ENCODE measurements at places on chromosomes 6 and 20. TPM values are rescaled to one million over a fixed set of nuclear protein-coding genes. Genes with fewer than 3 reads are reported as not detected.

The ENPP1 gene
- 3.6 TPM for total RNA-seq

The TOX2 gene
- total RNA-seq = not detected

The RREB1 gene
- 40.0 TPM for total RNA-seq

The FRK gene
- total RNA-seq = 1.7 TPM

The PRICKLE4 gene
- total RNA-seq = 2.1 TPM

The CCN6 gene
- not detected for total RNA-seq

The TPX2 gene
- 0.80 TPM for total RNA-seq

The KIAA0408 gene
- total RNA-seq = 57.4 TPM

The DDX43 gene
- total RNA-seq = not detected

The OR12D3 gene
- total RNA-seq = not detected

DNA sequence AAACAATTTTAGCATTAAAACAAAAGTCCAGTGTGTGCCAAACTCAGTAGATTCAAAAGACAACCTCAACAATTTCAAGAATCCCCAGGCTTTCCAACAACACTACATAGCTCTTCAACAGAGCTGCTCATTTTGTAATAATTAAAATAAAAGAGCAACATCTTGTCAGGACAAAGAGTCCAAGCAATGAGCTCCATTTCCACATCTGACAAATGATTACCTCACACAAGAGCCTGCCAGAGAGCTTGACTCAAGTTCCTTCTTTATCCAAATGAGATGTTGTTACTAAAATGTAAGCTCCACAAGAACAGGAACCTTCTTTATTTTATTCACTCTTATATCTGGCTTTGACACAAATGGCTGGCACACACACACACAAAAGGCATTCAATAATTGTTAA, 449.8 kb downstream of the HACE1 start:
- H3K27me3 ChIP-seq = no peaks in the 10 kb centered on the region
- H3K4me3 ChIP-seq = no peak overlapping the region
- H3K4me1 ChIP-seq = no peaks in the 10 kb centered on the region
- H3K36me3 ChIP-seq = no peaks in the 10 kb centered on the region

- H3K36me3 ChIP-seq = no peaks in the 10 kb centered on the region
- H3K27me3 ChIP-seq = no peaks in the 10 kb centered on the region
- no peaks in the 10 kb centered on the region for H3K4me1 ChIP-seq
Observed at GRCh38 chr20:20933142-20933958, 172.8 kb downstream of the LINC00237 start.

GRCh38 chr6:1697688-1698351, 88.1 kb downstream of the FOXC1 start:
- H3K4me1 ChIP-seq = no peaks in the 10 kb centered on the region
- H3K27me3 ChIP-seq = no peaks in the 10 kb centered on the region
- no peak overlapping the region for H3K27ac ChIP-seq
- no peak for DNase-seq
- H3K4me3 ChIP-seq = no peak overlapping the region
- H3K36me3 ChIP-seq = no peaks in the 10 kb centered on the region

DNA sequence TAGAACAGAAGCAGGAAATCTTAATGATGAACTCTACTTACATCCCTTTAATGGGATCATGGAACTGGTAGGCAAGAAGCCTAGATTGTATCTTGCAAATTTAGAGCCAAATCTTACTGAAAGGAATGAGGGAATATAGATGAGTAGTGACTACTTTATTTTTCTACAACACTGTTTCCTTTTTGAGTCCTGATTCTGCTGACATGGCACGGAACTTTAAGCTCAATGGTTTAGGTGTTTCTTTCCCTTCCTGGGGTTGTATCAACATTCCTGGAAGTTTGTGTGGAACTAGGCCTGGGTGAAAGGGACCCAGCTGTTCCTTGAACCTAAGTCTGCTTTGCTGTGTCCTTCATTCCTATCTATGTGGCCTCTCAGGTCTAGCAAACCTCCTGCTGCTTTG, 705.3 kb upstream of the FLRT3 start:
- no peak overlapping the region for H3K4me3 ChIP-seq
- H3K27ac ChIP-seq = no peak overlapping the region
- DNase-seq = no peak
- H3K4me1 ChIP-seq = no peaks in the 10 kb centered on the region

GRCh38 chr20:34874094-34874654, 1.5 kb upstream of the GGT7 start:
- peak overlapping the region; percentile 87 for H3K27ac ChIP-seq
- H3K4me3 ChIP-seq = no peak overlapping the region
- H3K27me3 ChIP-seq = no peaks in the 10 kb centered on the region
- peak; percentile 88 for DNase-seq
- H3K4me1 ChIP-seq = peaks cover 50% of the 10 kb centered on the region
- H3K36me3 ChIP-seq = no peaks in the 10 kb centered on the region

GRCh38 chr6:147156799-147157382, 47.3 kb upstream of the STXBP5 start:
- DNase-seq = no peak
- no peak overlapping the region for H3K4me3 ChIP-seq
- H3K4me1 ChIP-seq = no peaks in the 10 kb centered on the region
- H3K27me3 ChIP-seq = no peaks in the 10 kb centered on the region

- H3K36me3 ChIP-seq = no peaks in the 10 kb centered on the region
- H3K4me3 ChIP-seq = no peak overlapping the region
- peaks cover 54% of the 10 kb centered on the region for H3K27me3 ChIP-seq
- no peaks in the 10 kb centered on the region for H3K4me1 ChIP-seq
Observed at GRCh38 chr6:27667016-27667656, 194.2 kb upstream of the ZNF184 start.

DNA sequence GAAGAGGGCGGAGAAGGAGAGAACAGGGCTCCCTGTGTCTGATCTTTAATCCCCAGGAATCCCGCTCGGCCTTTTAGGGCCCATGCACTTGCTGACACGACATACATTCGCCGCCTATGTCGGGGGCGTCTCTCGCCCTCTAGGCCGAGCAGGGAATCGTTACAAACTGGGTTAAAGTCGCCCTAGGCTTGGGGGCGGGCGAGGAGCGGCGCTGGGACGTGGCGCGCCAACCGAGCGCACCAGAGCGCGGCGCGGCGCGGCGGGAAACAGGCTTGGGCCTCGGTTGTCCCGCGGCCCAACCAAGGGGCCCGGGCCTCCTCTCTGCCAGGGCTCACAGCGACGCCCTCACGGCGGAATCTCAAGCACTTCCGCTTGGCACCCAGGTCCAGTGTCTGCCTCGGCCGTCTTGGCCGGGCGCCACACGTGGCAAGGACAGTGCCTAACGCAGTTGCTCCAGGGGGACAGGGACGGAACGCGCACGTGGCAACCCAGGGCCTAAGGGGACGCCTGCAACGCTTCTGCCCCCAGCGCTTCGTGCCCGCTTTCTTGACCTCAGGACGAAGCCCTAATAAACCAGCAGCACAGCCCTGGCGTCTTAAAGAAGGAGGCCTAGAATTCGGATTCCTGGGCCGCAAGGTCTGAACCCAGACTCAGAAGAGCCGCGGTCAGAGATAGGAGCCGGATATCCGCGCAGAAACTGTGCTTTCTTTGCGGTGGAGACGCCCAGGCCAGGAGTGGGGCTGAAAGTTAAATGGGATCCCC, 71.5 kb downstream of the NCR2 start:
- no peaks in the 10 kb centered on the region for H3K36me3 ChIP-seq
- no peaks in the 10 kb centered on the region for H3K4me1 ChIP-seq
- no peak overlapping the region for H3K4me3 ChIP-seq
- DNase-seq = no peak

DNA sequence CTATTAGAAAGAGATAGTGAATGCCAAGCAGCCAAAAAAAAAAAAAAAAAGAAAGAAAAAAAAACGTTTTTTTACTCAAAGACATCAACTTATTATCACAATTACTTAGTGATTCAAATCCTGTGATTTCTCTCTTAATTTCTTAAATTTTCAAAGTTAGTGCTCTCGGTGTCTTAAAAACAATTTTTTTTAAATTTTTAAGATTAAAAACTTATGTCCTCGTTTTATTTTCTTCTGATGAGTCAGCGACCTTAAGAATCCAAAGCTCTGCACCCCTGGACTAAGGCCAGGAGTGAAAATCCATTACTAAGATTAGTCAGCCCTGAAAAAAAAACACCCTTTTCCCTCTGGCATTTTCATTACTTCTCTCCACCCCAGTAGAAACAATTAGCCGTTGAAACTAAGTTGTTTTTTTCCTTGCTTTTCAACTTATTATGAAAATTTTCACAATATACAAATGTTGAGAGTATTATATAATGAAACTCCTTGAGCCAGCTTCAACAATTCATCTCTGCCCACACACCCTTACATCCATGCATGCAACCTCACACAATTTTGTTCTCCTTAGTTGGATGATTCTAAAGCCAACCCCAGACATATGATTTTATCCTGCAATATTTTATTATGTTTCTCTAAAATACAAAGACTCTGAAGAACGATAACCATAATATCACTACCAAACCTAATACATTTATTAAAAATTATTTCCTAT, 85.6 kb upstream of the CARMIL1 start:
- DNase-seq = peak; percentile 26
- H3K4me1 ChIP-seq = peaks cover 4% of the 10 kb centered on the region
- no peak overlapping the region for H3K4me3 ChIP-seq
- peak overlapping the region; percentile 43 for H3K27ac ChIP-seq
- no peaks in the 10 kb centered on the region for H3K27me3 ChIP-seq

All from gastrocnemius medialis (tissue), 4 donors.